ENCODE measurements at places on chromosomes 7 and 10.

DNA sequence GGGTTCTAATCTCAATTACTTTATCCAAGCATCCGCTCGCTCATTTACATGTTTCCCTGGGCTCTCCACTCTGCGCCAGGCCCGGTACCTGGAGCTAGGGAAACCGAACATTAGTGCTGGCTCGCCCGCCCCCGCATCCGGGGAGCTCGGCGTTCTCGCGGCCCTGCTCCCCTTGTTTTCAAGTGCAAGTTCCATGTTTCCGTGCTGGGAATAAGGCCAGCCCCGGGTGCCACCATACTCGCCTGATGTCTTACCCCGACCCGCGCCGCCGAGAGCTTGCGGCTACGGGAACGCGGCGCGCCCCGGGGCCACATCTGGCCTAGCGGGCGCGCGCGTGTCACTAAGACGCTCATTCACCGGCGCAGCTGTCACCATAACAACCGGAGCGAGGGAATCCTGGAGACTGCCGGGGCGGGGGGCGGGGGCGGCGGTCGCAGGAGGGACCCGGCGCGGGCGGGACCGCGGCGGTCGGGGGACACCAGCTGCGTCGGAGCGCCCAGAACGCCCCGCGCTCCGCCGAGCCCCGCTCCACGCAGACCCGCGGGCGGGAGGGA lies at the start of gene NEURL1:
NEURL1 (plus strand) TSS at position 344 of the 554 bp plus-strand sequence. CDS start 683 bp downstream, outside the sequence.
- DNase-seq, result no peak

DNA sequence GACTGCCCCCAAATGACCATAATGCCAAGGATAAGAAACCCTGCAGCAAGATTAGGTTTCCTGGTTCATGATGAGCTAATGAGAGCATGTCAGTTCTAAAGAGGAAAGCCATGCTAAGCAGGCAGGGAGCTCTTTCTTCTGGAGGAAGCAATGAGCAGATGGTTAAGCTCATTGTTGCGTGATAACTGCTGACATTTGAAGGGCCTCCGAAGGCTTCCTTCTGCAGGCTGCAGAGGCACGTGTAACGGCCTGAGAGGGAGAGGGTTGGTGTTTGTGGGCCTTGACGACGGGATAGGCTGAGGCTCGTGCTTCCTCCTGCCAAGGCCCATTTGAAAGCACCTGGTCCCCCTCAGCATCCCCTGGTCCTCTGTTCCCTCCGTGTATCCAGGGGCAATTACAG lies 63.5 kb upstream of the BTBD16 start:
- DNase-seq, result no peak

DNA sequence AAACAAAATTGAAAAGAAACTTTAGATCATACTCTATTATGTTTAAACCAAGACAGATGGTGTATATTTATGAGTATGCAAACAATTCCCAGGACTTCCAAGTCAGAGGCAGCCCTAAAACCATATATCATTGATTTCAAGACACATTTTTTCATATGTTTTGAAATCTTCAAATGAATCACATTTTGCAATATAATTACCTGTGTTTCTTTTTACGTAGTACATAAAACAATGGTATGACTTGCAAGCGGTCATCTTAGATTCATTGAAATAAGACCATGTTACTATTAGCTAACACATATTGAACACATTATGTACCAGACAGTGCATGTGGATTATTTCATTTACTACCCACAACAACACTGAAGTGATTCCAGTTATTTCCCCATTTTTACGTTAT lies 14.9 kb downstream of the SMURF1 start:
- no peak for DNase-seq

DNA sequence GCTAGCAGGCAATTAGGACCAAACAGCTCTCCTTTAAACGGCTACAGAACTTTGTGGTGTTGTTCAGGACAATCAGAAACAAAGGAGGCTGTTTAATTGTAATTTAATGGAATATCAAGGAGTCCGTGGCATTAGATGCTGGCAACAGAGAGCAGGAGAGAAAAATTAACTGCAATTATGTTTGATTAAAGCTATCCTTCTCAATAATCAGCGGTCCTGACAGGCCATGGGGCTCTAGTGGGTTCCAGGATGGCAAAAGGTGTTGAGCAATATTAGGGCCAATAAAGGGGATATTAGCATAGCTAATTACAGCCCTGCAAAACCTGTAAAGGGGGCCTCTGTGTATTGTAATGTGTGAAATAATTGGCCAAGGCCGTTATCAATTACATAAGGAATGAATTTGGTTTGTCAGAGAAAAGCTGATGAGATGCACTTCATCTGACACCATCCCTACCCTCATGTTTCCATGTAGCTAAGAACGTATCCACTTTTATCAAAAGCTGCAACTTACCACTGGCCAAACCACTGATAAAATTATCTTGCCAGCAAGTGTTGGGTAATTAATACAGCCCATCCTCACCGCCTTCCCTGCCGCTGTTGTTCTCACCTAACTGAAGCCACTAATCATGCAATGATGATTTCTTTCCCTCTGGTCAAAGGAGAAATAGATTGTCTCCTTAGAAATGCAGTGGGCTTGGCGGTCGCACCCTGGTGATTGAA lies 81.6 kb downstream of the EBF3 start:
- DNase-seq, result no peak

DNA sequence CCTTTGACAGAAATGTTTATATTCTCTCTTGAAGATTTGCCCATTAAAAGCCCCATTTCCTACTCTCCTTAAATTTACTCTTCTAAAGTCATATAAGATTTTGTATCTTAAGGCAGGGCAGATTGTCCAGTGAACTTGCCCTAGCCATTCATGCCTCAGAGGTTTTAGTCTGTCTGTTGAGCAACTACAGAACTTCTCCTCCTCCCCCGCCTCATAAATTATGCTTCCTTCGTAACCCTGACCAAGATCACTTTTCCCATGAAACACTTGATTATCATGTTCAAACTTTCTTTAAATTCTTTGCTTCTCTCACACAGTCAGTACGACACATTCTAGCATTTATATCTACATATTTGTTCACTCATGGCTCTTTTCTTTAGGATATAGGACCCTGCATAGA lies 621.3 kb downstream of the ANKRD7 start:
- no peak for DNase-seq

Measured in HS-27A (cell line).